ENCODE measurements at places on chromosomes 12 and 14.

GRCh38 chr12:80269803-80270552, 170.6 kb downstream of the OTOGL start:
- DNase-seq = peak; percentile 59

DNA sequence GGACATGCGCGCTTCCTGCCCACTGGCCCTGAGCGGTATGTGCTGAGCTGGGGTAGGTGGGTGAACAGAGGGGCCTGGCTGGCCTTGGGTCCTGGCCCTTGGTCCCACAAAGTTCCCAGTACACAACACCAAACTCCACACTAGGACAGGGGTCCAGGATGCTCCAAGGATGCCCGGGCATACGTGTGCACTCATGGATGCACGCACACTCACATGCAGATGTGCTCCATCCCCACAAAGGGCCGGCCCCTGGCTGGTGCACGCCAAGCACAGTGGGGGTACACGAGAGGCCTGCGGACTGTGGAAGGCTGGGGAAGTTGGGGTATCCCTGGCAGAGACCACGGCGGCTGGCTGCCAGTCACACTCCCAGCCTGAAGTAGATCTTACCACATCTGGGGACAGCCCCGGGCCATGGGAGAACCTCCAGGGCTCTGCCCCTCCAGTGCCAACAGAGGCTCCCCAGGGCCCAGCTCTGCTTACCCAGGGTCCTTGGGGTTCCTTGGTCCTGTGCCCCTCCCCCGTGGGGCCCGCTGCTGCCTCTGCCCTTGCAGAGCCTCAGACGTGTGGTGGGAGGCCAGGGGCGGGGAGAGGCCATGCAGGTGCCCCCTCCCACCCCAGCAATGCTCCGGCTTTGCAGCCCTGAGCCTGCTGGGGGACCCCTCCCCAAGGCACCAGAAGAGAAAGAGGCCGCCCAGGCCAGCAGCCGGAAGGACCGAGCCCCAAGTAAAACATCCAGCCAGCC, 24.0 kb upstream of the NUDT14 start:
- no peak for DNase-seq

GRCh38 chr12:54983536-54984101, 943 bp downstream of the TESPA1 start:
- no peak for DNase-seq

DNA sequence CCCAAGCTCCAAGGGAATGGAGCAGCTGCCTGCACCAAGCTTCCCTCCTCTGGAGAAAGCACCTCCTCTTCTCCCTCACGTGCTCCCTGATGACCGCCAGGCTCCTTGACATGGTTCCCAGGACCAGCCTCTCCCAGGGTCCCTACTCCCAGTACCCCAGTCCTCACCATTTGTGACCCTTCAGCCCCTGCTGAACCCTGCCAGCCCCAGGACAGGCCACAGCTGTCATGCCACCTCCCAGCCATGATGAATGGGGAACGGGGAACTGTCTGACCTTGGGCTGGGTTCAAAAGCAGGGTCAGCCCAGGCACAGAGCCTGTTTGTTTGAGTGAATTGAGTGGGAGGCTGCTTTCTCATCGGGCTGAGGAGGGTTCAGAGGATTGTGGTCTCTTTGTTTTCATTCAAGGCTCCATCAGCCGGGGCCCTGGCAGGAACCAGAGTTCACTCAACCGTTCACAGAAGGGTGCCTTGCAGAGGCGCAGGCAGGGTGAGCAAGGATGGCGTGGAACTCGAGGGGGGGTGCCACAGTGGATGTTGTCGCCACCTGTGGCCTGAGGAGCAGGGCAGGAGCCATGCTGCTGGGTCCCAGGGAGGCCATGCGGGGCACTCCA, 344.5 kb upstream of the SFSWAP start:
- DNase-seq = no peak

DNA sequence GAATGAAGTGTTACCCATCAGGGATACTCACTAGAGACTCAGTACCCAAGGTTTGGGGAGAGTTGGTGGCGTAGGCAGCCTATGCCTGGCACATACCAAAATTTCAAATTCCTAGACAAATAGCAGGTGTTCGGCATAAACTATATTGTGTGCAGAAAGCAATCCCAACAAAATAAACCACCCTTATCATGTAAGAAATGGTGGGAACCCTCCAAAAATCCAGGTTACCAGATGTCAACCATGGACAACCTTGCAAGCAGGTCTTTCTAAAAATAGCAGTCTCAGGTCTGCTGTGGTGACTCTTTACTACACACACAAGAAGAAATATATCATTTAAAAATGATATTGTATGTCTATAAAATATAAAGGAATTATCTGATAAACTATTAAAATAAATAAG, 17.7 kb upstream of the PTGER2 start:
- DNase-seq = no peak

DNA sequence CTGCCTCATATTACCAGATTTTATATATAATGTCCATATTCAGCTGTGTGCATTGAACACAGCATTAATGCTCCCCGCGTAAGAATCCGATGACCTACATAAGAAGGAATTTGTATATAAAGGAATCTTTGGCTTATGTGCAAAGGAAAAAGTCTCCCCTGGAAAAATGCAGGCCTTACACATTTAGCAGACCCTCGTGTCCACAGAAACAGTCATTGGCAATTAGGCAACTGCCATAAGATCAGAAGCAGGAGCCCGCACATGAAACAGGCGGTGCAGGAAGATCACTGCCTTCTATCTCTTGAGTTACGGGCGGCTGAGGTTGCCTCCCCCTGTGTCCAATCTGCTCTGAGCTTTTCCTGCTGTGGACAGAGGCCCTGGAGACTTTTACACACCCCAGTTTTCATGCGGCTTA, 63.2 kb upstream of the RFX4 start:
- no peak for DNase-seq

DNA sequence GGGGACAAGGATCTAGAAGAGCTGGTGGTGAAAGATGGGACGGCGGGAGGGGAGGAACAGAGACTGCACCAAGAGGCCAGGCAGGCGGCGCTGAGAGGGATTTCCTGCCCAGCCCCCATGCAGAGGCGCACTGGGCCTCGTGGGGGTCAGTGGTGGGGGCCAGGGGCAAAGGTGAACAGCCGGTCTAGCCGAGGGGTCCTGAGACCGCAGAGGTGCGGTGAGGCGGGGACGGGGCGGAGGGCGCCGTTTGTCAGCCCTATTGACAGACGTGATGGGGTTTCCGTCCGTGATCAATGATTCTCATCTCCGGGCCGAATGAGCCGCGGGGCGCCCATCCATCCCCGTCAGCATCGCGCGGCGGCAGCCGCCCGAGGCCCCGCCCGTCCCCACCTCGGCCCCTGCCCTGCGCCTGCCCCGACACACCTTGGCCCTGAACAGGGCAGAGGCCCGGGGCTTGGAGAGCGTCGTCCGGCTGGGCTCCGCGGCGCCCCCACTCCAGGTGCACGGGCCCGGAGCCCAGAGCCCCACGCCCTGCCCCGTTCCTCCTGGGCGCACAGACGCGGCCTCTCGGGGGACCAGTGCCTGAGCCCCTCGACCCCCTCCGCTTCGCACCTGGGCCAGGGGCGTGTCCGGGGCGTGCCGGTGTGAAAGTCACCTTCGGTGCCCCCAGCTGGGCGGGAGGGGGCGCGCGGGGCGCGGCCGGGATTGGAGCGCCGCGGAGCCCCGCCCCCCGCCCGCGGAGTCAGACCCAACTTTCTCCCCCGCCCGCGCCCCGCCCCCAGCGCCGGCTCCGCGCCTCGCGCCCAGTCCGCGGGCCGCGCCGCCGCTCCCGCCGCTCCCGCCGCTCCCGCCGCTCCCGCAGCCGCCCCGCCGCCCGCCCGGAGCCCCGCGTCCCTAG, at the start of gene NXPH4:
Gene NXPH4, plus strand, starts transcription at position 781 of the 898 bp plus-strand sequence. CDS start 176 bp downstream, outside the sequence.
- DNase-seq = no peak

GRCh38 chr14:67934087-67934486, 114.5 kb downstream of the RAD51B start:
- peak; percentile 84 for DNase-seq

- DNase-seq = no peak
Observed at GRCh38 chr14:101126731-101127130, 223.2 kb upstream of the RTL1 start.

- peak; percentile 82 for DNase-seq
Observed at GRCh38 chr12:51970904-51971646, 19.6 kb downstream of the ACVR1B start.

DNA sequence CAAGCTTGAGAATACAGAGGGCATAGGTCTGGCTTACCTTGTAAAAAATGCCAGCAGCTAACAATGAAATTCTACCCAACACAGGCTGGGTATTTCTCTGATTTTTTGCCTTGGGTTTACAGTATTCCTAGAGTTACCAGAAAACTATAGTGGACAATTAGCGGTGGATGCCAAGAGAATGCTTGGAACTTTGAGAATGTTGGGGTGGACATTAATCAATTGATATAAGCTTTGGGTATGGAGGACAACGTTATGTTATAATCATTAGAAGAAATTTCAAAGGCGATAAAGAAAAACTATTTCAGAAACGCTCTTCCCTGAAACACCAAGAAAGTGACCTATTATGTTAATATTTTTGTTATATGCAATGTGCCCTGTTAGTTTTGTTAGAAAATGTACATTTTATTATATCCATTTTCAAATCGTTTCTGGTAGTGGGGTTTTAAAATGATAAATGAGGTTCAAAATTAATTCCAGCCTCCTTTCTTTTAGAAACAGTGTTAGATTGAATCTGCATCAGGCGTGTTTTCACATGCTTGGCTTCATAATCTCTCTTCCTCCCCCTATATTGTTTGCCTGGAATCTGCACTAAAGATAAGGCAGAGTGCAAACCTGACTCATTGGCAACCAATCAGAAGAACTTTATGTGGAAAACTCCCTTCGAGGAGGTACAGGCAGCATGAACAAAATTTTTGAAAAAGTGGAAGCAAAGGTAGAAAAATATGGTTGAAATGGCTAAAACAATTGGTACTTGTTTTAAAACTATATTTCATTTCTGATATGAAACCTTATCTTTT, 1.4 kb upstream of the PTPRQ start:
- DNase-seq = no peak

GRCh38 chr12:127005406-127005805, 1261.6 kb upstream of the TMEM132C start:
- no peak for DNase-seq

DNA sequence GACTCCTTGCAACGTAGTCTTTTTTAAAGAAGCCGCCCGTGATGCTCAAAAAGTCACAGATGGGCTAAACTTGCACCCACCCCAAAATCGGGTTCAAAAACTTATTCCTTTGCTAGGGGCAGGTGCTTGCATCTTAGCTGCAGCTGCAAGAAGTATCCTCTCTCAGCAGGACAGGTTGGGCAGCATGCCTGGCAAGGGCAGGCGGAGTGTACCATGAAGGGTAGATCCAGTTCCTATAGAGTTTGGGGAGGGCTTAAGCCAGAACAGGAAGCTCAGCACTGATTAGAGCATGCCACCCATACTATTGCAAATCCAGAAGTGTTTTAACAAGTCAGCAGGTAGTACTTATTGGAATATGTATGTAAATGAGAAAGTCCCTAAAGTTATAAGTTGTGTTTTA, 48.7 kb downstream of the CPM start:
- DNase-seq = no peak

- DNase-seq = no peak
Observed at GRCh38 chr14:23633160-23633701, 2.9 kb upstream of the DHRS2 start.

DNA sequence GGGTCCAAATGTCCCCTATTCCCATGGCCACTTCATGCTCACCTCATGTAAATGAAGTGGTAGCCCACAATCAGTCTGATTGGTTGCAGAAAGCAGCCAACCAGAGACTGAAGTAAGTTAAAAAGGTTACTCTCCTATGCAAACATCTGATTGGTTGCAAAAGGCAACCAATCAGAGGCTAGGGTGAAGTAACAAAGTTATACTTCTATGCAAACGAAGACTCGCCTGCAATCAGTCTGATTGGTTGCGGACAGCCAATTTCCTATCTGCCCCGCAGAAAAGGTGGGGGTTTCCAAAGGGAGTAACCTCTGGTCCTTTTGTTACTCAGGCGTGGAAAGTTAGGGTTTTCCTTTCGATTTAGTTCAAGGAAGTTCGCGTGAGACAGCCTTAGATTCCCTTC, 208.1 kb upstream of the NEDD1 start:
- DNase-seq = peak; percentile 77
